ENCODE measurements at places on chromosomes 11 and 22.
A peak's percentile ranks its signal among the peaks of the same experiment; 100 is the strongest.

GRCh38 chr11:32894149-32894827 is 1.7 kb downstream of the QSER1 start:
- no peak for DNase-seq

- no peak for DNase-seq
Observed at GRCh38 chr11:60589611-60590010, 74.4 kb downstream of the MS4A13 start.

DNA sequence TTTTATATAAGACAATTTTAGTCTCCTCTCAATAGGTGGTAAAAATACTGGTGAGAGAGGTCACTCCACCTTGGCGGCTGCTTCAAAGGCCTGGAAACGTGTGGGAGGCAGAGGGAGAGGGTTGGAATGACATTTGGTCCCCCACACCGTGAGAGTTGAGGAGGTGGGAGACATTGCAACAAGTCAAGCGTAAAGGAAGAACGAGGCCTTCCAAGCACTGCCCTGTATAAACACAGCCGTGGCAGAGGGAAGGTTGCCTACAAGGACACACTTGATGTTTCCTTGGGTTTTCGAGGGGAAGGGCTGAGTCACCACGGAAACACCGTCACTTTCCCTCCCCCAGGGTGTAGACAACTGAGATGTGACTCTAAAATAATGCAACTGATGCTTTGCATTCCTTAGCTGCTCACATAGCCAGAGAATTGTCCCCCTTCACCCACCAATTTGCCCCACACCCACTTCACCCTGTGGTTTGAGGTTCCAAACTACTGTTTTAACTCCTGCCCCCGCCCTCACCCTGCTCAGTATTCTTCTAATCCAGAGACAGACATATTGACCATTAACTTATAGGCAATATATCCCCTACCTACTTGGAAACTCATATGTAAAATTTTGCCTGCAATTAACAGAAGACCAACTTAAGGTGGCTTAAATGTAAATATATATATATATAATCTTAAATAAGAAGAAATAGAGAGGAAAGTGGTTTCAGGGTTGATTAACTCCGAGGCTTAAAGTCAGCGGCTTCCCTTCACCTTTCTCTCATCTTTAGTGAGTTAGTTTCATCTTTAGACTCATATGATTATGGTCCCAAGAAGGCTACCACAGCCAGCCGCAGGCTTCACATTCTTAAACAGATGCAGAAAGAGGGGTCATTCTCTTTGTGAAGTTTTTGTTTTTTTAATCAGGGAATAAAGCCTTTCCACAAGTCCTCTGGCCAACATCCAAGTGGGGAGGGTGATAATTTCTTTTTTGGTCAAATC is 54.1 kb upstream of the BDNF start:
- DNase-seq = no peak

GRCh38 chr22:36734171-36735058 is 30.9 kb upstream of the CACNG2 start:
- peak; percentile 26 for DNase-seq

DNA sequence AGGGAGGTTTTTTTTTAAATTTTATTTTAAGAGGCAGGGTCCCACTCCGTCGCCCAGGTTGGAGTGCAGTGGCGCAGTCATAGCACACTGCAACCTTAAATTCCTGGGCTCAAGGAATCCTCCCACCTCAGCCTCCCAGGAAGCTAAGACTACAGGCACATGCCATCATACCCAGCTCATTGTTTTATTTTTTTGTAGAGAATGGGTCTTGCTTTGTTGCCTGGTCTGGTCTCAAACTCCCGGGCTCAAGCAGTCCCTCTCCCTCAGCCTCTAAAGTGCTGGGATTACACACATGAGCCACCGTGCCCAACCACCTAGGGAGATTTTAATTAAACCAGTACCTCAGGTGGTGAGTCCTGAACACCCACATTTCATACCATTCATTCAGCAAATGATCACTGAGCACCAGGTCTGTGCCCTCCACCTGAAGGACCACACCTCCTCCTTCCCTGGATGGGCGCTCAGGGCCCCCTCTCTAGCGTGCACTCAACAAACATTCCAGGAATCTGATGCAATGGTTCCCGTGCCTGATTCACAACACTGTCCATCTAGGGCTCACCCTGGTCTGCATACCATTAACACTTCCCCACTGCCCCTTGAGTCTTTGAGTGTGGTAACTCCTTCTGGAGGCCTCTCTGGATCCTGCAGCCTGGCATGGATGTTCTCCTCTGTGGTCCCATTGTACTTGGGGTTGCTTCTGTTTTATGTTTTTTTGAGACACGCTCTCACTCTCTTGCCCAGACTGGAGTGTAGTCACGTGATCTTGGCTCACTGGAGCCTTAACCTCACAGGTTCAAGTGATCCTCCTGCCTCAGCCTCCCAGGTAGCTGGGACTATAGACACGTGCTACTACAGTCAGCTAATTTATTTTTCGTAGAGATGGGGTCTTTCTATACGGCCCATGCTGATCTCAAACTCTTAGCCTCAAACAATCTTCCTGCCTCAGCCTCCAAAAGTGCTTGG is 9.6 kb upstream of the MYH9 start:
- no peak for DNase-seq

Data from activated CD4-positive, CD25-positive, alpha-beta regulatory T cell treated with anti-CD3 and anti-CD28 coated beads, Interleukin-2, amount 50 U/mL, for 72 hours (primary cell).